ENCODE measurements at places on chromosomes 3 and 15.

GRCh38 chr15:37015035-37015434, 85.3 kb downstream of the MEIS2 start:
- DNase-seq = no peak
- H3K4me3 ChIP-seq = peak overlapping the region; percentile 24
- H3K4me1 ChIP-seq = peaks cover 80% of the 10 kb centered on the region
- peak overlapping the region; percentile 84 for H3K27ac ChIP-seq

- no peaks in the 10 kb centered on the region for H3K27me3 ChIP-seq
- no peaks in the 10 kb centered on the region for H3K36me3 ChIP-seq
- peaks cover 33% of the 10 kb centered on the region for H3K4me1 ChIP-seq
- no peak for DNase-seq
Observed at GRCh38 chr3:126104028-126104635, 20.2 kb upstream of the SLC41A3 start.

- no peaks in the 10 kb centered on the region for H3K27me3 ChIP-seq
- no peak overlapping the region for H3K4me3 ChIP-seq
- H3K27ac ChIP-seq = no peak overlapping the region
Observed at GRCh38 chr3:71454512-71455403, 128.8 kb downstream of the FOXP1 start.

DNA sequence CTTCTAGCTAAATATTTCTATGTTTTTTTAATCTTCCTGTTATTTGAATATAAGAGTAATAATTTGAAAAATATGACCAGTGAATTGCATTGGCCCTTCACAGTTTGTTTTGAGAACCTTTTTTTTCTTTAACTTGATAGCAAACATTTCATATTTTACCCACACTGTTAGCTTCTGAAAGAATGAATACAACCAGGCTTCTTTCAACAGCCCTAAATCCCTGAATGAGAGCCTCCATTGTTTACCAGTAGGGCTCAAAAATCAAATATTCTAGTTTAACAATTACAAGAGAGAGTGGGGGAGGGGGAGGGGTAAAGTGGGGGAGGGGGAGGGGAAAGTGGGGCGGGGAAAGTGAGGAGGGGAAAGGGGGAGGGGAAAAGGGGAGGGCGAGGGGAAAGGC, 14.5 kb upstream of the TOP2B start:
- no peaks in the 10 kb centered on the region for H3K36me3 ChIP-seq
- no peaks in the 10 kb centered on the region for H3K4me1 ChIP-seq
- no peak overlapping the region for H3K27ac ChIP-seq
- H3K27me3 ChIP-seq = no peaks in the 10 kb centered on the region
- DNase-seq = no peak

DNA sequence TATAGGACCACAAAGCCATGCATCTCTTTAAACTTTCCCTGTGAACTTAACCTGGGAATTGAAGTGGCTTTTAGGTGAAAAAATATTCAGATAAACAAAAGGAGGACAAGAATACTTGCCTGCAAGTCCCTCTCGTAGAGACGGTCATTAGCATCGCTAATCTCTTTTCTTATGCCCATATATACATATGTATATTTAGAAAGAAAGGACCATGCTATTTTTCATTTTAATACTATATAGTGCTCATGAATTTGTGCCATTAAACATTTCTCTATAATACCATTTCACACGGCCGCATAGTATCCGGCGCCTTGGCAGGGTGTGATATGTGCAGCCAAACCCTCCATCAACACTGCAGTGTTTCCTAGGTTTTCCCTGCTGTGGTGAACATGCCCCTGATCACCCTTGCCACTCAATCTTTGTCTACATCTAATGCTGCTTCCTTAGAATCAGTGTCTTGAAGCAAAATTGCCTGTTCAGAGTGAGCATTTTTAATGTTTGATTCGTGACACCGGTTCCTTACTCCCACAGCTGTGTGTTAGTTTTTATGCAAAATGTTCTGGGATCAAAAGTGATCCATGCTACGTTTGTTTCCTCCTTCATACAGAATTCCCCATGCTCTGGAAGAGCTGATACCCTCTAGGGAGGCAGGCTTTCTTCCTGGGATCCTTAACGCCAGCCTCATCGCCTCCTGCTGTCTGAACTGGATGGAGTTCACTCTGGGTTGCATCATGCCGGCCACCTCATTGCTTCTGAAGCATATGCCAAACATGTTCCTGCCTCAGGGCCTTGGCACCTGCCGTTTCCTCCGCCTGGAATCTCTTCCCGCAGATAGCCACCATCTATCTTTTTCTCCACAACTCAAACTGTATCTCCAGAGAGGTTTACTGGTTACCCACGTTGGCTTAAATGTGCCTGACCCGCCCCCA, 118.1 kb downstream of the FBLN2 start:
- no peak for DNase-seq
- H3K36me3 ChIP-seq = no peaks in the 10 kb centered on the region
- peaks cover 95% of the 10 kb centered on the region for H3K27me3 ChIP-seq
- H3K27ac ChIP-seq = no peak overlapping the region
